ENCODE measurements at places on chromosomes 11 and 22.

- no peak for DNase-seq
These were observed 30.5 kb upstream of the PLET1 start for GRCh38 chr11:112291191-112291590.

DNA sequence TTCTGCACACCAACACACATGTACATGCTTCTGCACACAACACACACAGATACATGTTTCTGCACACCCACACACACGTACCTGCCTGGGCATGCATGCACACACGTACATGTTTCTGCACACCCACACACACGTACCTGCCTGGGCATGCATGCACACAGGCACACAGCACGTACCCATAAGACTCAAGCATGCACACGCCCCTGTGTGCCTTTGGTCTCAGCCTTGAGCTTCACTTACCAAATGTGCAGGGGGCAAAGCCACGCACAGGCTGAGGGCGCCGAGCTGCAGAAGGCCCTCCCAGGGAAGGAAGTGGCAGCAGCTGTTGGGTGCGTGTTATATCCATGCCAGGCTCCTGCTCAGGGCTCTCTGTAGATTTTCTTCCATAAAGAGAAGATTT, 34.7 kb upstream of the SMIM38 start:
- no peak for DNase-seq

GRCh38 chr22:26828311-26828710, 170.9 kb downstream of the MIAT start:
- no peak for DNase-seq

- DNase-seq = no peak
These were observed 137.7 kb downstream of the CRYBB2 start for GRCh38 chr22:25357132-25357455.

DNA sequence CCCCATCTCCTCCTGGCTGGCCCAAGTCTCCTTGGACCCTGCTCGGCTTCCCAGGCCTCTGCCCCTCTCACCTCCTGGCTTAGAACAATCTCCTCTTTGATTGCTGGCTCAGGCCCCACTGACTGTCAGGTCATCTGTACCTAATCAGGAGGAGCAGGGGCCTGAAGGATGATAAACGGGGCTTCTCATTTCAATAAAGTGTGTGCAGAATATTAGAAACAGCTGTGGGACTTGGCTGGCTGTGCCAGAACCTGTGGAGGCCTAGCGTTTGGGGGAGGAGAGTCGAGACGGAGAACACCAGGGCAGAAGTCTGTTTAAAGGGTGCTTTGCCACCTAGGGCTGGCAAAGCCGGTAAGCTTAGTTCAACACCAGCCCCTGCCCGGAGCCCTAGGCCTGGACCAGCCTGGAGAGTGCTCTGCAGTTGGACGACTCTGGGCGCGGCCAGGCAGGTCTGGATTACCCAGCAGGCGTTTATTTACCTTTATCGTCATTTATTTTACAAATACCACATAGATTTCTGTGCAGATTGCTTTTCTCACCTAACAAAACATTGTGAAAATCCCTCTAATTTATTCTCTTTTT, 10.1 kb upstream of the VSIG10L2 start:
- no peak for DNase-seq

DNA sequence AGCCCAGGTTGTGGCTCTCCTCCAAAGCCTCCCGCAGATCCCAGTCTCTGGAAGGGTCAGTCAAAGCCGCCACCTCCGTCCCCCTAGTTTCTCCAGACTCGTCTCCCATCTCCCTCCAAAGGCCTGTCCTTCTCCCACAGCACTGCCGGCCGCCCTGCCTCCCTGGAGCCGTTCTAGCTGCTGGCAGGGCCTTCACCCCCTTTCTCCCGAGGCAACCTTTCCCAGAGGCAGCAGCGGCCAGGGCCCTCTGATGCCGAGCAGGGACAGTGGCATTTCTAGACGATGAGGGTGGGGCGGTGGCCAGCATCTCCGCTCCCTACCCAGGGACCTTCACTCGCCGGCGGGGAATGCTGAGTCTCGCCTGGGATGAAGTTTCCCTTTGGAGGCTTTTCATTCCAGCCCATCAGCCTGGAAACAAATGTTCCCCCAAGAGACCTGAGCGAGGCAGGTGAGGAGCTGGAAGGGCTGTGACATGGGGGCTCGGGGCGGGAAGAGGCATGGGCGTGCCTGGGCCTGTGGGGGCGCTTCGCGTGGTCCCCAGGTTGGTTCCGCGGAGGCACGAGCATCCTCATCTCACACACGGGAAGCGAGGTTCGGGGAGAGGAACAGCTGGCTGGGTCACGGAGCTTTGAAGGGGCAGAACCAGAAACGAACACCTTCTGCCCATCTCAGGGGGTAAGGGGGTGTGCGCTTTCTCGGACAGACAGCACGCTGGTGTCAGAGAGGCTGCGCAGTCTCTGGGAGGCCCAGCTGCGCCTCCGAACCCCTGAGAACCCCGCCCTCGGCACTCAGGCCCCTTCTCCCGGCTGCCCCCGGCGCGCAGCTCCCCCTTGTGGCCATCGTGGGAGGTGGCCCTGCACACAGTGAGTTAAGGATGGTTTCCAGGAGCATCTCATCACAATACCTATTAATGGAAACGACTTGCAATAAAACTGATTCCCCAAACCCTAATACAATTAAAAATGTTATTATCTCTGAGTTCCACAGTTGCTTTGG, 18.1 kb upstream of the KLHL35 start:
- no peak for DNase-seq

DNA sequence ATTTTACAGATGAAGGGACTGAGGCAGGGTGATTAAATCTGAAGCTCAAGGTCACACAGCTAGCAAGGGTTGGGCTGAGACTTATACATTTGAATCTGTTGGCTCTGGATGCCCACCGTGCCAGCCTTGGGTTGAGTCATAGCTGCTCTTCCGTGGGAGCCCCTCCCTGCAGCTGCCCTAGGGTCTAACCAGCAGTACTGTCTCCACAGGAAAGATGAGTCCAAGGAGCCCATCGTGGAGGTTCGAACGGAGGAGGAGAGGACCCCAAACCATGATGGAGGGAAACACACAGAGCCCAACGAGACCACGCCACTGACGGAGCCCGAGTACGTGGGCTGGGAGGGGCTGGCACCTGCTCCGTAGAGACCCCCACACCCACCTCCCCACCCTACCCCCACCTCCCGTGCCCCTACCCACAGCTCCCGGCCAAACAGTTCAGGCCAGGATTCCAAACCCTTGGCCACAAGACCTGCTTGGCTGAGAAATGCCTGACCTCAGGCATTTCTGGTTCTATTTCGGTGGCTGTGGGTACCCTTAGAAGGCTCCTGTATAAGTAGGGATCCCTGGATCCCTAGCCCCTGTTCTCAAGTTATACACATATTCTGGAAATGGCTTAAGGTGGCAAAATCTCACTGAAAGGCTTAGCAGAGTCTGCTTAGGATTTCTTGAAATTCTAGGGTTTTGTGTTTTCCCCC, 42.7 kb upstream of the TTC12 start:
- DNase-seq = no peak

- no peak for DNase-seq
These were observed 14.0 kb upstream of the MCHR1 start for GRCh38 chr22:40665312-40665711.

GRCh38 chr22:25402160-25402500, 162.3 kb upstream of the GRK3 start:
- no peak for DNase-seq

Data from activated T-helper 1 cell treated with anti-CD3 and anti-CD28 coated beads, Interleukin-2, amount 50 U/mL, for 16 hours (primary cell).